Stimulated activated CD8-positive, alpha-beta memory T cell treated with anti-CD3 and anti-CD28 coated beads, Interleukin-2, amount 100 ng/mL, for 48 hours (primary cell): ENCODE measurements at places on chromosomes 12 and 14.

DNA sequence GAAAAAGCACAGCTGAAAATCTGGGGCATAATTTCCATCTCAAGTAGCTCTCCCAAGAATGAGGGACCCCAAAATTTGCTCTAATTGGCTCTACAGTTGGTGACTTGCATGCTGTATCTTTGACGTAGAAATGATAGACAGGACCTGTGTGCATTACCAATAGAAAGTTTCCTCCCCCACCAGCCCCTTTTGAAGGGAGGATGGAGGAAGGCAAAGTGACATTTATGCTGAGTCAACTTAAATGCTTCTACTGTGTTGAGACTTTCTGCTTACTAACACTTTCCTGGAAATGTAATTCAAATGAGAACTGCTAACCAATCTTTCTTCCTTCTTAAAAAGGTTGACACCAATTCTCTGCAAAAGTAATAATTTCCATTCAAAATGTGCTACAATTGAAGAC is 31.9 kb downstream of the TSPAN8 start:
- DNase-seq: no peak

- DNase-seq: no peak
Observed at GRCh38 chr12:1350055-1350933, 244.1 kb downstream of the FBXL14 start.

DNA sequence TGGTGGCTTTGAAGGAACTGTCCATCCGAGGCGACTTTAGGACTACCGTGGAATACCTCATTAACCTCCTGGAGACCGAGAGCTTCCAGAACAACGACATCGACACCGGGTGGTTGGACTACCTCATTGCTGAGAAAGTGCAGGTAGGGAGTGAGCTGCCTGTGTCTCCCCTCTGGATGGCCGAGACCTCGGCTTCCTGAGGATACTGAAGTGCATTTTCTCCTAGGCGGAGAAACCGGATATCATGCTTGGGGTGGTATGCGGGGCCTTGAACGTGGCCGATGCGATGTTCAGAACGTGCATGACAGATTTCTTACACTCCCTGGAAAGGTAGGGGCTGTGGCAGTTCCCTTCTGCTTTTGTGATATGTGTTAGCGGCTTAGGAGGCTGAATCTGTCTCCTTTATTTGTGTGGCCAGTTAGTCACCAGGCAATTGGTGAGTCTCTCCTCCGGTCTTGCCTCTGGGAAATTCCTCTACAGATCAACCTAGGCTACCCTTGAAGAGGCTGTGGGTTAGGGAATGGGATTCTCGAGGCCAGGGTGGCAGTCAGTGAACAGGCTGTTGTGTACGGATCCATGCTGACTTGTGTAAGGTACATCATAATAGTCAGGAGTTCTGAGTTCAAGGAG is 75.3 kb downstream of the ACACB start:
- no peak for DNase-seq

- DNase-seq: no peak
Observed at GRCh38 chr12:122687086-122687485, 16.1 kb downstream of the HCAR2 start.

DNA sequence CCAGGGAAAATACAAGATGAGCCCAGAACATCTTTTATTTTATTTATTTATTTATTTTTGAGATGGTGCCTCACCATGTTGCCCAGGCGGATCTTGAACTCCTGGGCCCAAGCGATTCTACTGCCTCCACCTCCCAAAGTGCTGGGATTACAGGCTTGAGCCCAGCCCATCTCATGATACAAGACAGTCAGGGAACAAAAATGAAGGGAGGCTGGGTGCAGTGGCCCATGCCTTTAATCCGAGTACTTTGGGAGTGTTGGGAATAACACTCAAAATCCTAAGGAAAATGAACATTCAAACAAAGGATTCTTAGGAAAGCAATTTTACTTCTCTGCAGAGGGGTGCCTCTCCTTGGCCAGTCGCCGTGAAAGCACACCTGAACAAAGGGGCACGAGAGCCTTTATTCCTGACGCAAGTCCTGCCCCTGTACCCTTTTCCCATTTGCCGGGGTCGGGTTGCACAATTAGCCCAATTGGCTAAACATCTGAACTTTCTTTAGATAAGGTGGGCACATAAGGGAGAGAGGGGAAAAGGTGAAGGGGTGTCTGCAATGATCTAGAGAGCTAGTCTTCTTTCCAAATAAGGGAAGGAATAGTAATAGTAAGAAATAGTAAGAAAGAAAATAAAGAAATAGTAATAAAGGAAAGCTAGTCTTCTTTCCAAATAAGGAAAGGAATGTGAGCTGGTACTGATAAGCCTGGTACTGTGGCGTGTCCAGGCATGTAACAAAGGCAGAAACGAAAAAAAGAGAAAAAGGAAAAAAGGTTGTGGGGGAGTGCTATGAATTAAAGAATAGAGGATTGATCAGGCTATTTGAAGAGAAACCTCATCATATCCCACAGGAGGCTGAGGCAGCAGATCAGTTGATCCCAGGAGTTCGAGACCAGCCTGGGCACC is 13.4 kb downstream of the NCAPD2 start:
- DNase-seq: no peak
